ENCODE measurements at places on chromosomes 6 and 20. TPM values are rescaled to one million over a fixed set of nuclear protein-coding genes. Genes with fewer than 3 reads are reported as not detected.

- H3K4me1 ChIP-seq, result no peaks in the 10 kb centered on the region
- no peaks in the 10 kb centered on the region for H3K27me3 ChIP-seq
- H3K4me3 ChIP-seq, result no peak overlapping the region
- H3K36me3 ChIP-seq, result no peaks in the 10 kb centered on the region
- no peak for DNase-seq
Observed at GRCh38 chr6:129469070-129469662, 240.8 kb downstream of the ARHGAP18 start.

- H3K27ac ChIP-seq, result no peak overlapping the region
- no peak for DNase-seq
- H3K4me1 ChIP-seq, result no peaks in the 10 kb centered on the region
- no peak overlapping the region for H3K4me3 ChIP-seq
Observed at GRCh38 chr6:53673162-53673727, 7.7 kb upstream of the KLHL31 start.

DNA sequence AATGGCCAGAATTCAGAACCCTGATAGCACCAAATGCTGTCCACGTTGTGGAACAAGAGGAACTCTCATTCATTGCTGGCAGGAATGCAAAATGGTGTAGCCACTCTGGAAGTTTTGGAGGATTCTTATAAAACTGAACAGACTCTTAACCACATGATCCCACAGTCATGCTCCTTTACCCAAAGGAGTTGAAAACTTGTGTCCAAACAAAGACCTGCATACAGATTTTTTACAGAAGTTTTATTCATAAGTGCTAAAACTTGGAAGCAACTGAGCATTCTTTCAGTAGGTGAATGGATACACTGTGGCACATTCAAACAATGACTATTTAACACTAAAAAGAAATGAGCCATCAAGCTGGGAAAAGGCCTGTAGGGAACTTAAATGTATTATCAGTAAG lies 32.5 kb downstream of the PREP start:
- no peak overlapping the region for H3K27ac ChIP-seq
- peaks cover 21% of the 10 kb centered on the region for H3K36me3 ChIP-seq
- H3K27me3 ChIP-seq, result no peaks in the 10 kb centered on the region
- no peaks in the 10 kb centered on the region for H3K4me1 ChIP-seq

The NRN1 gene
- total RNA-seq, result not detected

The DYNLRB1 gene
- 200 TPM for total RNA-seq

GRCh38 chr6:77124604-77125003 lies 338.7 kb downstream of the HTR1B start:
- no peak for DNase-seq
- H3K4me3 ChIP-seq, result no peak overlapping the region
- H3K4me1 ChIP-seq, result no peaks in the 10 kb centered on the region

The HSPA1A gene
- 51.7 TPM for total RNA-seq

- no peaks in the 10 kb centered on the region for H3K36me3 ChIP-seq
- no peaks in the 10 kb centered on the region for H3K4me1 ChIP-seq
- no peak overlapping the region for H3K4me3 ChIP-seq
- DNase-seq, result no peak
- H3K27me3 ChIP-seq, result no peaks in the 10 kb centered on the region
Observed at GRCh38 chr20:7333841-7334240, 566.4 kb downstream of the BMP2 start.

DNA sequence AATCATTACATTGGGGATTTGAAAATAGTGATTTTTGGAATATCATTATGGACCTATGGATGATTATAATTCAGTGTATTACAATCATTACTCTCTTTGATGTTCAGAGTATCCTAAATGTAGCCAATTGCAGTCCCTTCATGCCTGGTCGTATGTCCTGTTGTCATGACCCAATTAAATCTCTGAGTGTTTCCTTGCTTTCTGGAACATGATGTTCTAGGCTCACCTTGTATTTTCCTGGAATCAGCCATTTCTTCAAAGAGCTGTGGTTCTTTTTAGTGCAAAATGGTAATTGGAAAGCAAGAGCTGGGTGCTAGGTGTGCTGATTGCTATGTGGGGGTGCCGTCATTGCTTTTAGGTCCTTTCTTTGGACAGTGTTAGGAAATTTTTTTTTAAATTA lies 100.7 kb upstream of the RNF24 start:
- no peak overlapping the region for H3K4me3 ChIP-seq
- no peak overlapping the region for H3K27ac ChIP-seq
- no peaks in the 10 kb centered on the region for H3K36me3 ChIP-seq
- peaks cover 2% of the 10 kb centered on the region for H3K4me1 ChIP-seq
- DNase-seq, result no peak

The MEI4 gene
- total RNA-seq, result 0.55 TPM

GRCh38 chr20:21516861-21517565 lies 3.1 kb upstream of the NKX2-2 start:
- H3K27ac ChIP-seq, result no peak overlapping the region
- DNase-seq, result peak; percentile 55
- no peaks in the 10 kb centered on the region for H3K36me3 ChIP-seq
- no peaks in the 10 kb centered on the region for H3K4me1 ChIP-seq

DNA sequence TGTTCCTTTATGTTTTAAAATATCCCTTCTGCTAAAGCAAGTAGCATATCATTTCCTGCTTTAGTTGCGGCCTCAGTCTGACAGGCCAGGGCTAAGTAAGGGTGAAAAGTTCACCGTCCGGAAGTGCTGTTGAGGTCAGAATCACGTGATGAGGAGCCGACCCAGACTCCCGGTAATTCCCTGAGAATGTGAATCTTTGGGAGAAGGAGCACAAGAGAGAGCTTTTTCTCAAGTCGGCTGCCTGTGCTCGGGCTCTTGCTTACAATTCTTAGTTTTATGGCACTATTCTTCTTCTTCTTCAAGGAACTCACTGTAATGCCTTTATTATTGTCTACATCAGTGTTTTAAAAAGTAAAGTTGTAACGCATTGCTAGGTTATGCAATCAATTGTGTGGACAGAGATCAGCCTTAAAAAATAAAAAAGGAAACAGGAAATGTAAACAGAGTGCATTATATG lies 309.3 kb downstream of the PRL start:
- H3K27ac ChIP-seq, result no peak overlapping the region
- H3K4me3 ChIP-seq, result no peak overlapping the region
- H3K36me3 ChIP-seq, result peaks cover 4% of the 10 kb centered on the region
- H3K4me1 ChIP-seq, result 0 out of 2 replicates have a peak, but pooled peaks cover 3% of the 10 kb centered on the region
- no peak for DNase-seq
- no peaks in the 10 kb centered on the region for H3K27me3 ChIP-seq

- no peak overlapping the region for H3K27ac ChIP-seq
- no peak overlapping the region for H3K4me3 ChIP-seq
- no peaks in the 10 kb centered on the region for H3K4me1 ChIP-seq
Observed at GRCh38 chr6:11700118-11700718, 78.4 kb downstream of the ADTRP start.

DNA sequence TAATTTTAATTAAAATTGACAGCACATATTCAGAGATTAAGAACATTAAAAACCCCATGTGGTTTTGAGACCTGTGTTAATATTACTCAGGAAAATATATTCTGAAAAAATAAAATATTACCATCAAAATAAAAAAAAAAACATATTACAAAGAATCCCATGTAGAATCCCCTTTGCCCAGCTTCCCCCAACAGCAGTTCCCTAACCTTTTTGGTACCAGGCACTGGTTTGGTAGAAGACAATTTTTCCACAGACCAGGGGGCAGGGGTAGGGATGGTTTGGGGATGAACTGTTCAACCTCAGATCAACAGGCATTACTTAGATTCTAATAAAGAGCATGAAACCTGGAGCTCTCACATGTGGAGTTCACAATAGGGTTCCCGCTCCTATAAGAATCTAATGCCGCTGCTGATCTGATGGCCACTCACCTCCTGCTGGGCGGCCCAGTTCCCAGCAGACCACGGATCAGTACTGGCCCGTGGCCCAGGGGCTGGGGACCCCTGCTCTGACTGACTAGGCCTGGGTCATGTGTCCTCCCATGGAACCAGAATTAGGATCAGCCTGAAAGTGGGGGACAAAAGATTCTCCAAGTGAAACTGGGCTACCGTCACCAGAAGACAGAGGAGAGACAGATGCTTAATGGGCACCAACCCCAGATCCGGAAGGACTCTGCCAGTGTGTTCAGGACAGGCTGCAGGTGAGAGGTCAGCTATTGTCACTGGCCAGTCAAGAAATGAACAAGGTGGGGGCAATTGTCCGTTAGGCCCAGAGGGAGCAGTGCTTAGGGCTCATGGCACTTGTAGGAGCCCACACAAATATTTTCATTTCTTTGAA lies 235.5 kb downstream of the PREX1 start:
- no peak for DNase-seq
- H3K27ac ChIP-seq, result no peak overlapping the region
- H3K36me3 ChIP-seq, result no peaks in the 10 kb centered on the region
- no peaks in the 10 kb centered on the region for H3K27me3 ChIP-seq

The WFDC10B gene
- not detected for total RNA-seq

All from H9 (cell line).